COR-L47 (cell line): ENCODE measurements at places on chromosomes 2 and 18.

GRCh38 chr2:167844714-167845530, 402.5 kb downstream of the STK39 start:
- DNase-seq: peak; percentile 75

GRCh38 chr2:142234741-142235140, 103.9 kb upstream of the LRP1B start:
- DNase-seq: peak; percentile 37

DNA sequence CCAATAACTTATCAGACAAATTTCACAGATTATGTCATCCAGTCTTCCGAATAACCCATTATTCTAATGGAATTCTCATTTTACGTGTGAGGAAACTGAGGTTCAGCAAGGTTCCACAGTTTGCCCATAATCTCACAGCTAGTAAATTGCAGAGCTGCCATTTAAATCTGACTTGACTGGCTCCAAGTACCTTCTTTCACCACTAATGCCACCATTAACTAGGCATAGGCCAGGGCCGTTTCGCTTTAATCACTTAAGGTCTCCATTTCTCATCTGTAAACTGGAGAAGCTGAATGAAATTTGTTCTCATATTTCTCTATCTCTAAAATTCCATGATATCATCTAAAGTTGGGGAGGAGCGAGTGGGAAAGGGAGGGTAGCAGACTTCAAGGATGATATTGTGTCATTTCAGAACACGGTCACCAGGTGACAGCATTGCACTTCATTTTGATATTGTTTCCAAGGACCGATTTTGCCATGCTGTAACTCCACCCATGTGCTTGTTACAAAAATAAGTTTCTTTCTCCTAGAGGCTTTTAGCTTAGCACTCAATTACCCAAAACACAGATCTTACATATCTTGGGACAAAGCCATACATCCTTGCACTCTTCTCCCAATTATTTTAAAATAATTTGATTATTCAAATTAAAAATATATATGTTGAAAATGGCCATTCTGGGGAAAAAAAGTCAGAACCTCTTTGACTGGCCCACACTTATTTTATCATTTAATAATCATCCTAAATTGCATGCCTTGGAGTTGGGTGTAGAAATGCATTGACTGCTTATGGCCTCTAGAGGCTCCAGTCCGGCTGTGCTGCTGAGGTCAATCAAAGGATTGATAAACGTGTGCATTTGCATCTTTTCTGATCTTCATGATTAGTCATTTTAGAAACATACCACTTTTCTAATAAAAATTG, 123.8 kb downstream of the AKAIN1 start:
- peak; percentile 72 for DNase-seq

DNA sequence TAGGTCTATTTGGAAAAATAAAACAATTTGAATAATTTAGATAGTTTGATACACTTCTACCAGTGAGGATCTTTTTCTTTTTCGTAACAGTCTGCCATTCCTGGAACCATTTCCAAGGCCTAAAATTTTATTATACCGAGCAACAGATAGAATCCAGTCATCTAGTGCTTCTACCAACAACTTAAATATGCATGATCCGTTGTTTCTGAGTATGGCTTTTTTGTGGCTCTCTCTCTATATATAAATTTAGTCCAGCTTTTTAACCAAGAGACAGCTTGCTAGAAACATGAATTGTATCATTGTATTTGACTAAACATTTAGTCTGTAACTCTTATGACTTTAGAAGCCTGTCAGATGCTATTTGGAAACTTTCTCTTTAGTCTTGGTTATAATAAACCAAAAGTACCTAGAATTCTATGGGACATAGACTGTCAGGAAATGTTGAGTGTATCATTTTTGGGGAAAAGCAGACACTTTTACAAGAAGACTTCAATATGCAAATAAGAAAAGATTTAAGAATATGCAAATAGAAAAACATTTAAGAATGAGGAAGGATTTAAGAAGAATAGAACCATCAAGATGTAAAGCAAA, 161.4 kb downstream of the ZEB2 start:
- no peak for DNase-seq

GRCh38 chr18:67608191-67608590, 91.7 kb upstream of the DSEL start:
- no peak for DNase-seq

DNA sequence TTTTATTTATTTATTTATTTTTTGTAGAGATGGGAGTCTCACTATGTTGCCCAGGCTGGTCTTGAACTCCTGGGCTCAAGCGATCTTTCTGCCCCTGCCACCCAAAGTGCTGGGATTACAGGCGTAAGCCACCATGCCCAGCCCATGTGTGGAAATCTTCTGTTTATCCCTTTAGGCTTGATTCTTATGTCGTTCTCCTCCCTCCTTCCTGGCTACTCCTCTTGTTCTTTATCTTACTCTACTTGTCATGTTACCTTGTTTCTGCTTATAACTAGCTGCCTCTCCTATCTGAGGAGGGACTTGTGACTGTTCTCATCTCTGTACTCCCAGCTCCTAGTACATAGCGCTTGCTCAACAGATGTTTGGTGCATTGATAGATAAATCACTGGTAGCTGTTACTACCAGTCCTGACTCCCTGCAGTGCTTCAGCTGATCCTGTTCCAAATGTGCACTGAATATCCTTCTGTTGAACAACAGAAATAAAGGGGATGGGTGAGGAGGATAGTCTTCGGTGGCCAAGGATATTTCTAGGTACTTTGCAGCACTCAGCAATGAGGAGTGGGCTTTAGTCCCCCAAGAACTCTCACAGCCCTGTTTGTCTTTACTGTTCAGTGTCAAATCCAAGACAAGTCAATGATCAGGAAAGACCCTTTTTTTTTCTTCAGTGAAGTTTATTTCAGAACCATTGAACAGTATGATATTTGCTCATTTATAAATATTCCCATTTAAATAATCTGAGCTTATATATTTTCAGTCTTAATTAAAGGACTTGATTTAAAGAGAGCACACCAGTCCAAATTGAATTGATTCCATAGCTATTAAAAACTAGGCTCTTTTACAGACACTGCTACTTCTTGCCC, 7.2 kb downstream of the IL1B start:
- no peak for DNase-seq

GRCh38 chr2:145186303-145186702, 666.4 kb upstream of the ZEB2 start:
- no peak for DNase-seq

GRCh38 chr2:160513120-160513519, 19.5 kb upstream of the RBMS1 start:
- DNase-seq: no peak

DNA sequence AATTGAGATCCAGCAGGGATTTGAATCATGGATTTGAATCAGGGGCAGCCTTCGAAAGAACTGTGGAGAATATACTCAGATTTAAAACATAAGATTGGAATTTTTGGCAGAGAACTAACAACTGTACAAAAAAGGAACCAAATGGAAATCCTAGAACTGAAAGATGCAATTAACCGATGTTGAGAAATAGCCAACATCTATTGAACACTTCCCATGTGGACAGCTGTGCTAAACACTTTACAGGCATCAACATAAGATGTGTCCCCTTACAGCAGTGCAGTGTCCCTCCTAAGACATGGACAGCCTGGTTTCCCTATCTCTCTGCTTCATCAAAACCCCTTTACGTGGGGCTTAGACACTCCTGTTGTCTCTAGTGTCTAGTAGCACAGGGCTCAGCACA, 3.7 kb upstream of the IL1RN start:
- no peak for DNase-seq

GRCh38 chr18:23835091-23835490, 145.8 kb downstream of the LAMA3 start:
- DNase-seq: no peak

GRCh38 chr2:171318463-171318934, 115.3 kb downstream of the METTL8 start:
- no peak for DNase-seq

DNA sequence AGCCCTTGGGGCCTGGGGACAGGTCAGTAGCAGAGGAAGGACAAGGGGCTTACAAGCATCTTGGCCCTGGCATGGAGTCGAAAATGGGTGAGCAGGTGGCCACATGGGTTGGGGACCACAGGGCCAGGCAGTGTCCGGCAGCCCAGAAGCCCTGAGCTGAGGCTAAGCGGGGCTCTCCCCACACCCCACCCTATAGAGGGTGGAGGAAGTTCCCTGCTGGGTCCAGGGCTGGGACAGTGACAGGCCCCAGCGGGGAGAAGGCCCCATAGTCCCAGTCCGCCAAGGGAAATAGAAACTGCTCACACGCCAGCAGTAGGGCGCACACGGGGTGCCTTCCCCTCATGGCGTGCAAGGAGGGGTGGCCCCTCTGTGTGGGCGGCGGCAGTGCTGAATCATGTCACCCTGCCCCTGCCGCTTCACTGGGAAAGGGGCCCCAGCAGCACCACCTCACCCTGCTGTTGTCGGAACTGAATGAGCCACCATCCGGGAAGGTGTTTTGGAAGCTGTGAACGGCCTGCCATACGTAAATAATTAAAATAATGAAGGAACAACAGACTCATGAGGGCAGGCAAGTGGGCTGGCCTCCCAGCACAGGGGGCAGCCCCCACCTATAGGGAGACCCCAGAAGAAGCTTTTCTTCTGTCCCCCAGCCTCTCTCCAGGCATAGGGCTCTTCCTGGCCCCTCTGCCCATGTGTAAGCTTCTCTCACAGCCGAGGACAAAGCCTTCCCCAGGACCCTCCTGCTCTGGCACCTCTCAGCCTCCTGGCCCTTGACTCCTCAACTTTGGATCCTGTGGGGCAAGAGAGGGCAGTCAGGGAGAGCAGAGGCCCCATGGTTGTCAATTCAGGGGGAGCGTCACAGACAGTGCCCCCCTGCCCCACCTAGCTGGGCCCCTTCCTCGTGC, 12.7 kb upstream of the DUSP2 start:
- no peak for DNase-seq

- DNase-seq: no peak
These were observed 39.5 kb upstream of the LBH start for GRCh38 chr2:30191819-30192271.

DNA sequence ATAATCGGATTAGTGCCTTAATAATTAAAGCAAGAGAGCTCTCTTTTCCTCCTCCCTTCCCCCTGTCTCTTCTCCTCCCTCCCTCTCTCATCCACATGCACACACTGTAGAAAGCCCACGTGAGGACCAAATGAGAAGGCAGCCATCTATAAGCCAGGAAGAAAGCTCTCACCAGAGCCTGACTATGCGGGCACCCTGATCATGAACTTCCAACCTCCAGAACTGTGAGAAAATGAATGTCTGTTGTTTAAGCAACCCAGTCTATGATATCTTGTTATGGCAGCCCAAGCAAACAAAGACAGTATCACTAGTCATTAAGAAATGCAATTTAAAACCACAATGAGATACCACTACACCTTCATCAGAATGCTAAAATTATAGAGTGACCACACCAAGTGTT, 220.3 kb downstream of the EN1 start:
- no peak for DNase-seq

GRCh38 chr2:144084114-144084661, 435.7 kb downstream of the ZEB2 start:
- DNase-seq: no peak

DNA sequence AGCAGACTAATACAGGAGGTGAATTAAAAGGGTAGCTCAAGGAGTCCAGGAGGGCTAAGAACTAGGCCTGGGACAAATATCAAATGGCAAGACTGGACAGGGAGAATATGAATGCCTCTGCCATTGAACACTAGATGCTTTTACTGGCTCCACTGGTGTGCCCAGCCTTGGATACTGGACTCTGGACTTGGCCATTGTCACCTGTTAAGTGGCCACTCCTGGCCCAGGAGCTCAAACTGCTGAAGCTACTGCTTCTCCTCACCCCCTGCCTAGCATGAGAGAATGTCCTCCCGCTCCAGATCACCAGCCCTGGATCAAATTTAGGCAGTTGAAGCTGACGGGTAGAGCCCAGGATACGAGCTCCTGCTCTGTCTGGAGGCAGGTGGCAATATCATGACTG, 170.8 kb downstream of the DDX1 start:
- no peak for DNase-seq

GRCh38 chr2:154616659-154617058, 81.8 kb upstream of the KCNJ3 start:
- no peak for DNase-seq

GRCh38 chr2:196745711-196746110, 53.8 kb downstream of the GTF3C3 start:
- DNase-seq: no peak

GRCh38 chr2:95343429-95344214, 46.5 kb downstream of the KCNIP3 start:
- no peak for DNase-seq

GRCh38 chr2:112242384-112242783, 12.5 kb downstream of the ZC3H8 start:
- no peak for DNase-seq

- no peak for DNase-seq
These were observed 469.7 kb downstream of the CDH2 start for GRCh38 chr18:27707201-27707600.

DNA sequence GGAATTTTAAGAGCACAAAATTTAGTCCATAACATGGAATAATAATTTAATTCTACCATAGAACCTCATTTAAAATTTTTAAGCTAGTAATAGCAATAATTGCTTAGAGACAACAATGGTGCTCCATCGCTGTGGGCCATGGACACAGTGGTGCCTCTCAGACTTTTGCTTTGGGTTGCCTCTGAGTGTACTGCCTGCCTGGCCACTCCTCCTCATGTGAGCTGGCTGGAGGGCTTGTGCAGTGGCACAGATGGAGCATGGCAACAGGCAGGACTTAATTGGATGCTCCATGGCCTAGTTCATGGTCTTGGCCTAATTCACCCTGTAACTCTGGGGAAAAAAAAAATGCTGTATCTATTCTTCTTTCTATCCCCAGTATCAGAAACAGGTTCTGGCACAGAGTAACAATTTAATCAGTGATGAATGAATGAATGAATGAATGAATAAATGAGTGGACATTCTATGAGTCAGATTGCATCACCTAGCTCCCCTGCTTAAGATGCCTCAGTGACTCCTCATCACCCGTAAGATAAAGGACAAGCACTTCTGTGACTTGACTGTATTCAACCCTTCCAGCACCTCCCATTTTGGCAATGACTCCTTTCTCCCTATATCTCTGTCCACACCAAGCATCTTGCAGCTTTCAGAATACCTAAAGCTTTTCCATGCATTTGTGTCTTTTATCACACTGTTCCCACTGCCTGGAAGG, 211.8 kb upstream of the SLC14A2 start:
- DNase-seq: no peak

GRCh38 chr2:221318376-221319130, 253.6 kb downstream of the EPHA4 start:
- no peak for DNase-seq

- no peak for DNase-seq
These were observed 7.6 kb downstream of the TTC39C start for GRCh38 chr18:24022161-24022560.

- no peak for DNase-seq
These were observed 7.1 kb upstream of the IL1R2 start for GRCh38 chr2:101984656-101985055.

- no peak for DNase-seq
These were observed 17.7 kb upstream of the SLC39A10 start for GRCh38 chr2:195639238-195639858.

GRCh38 chr2:31109633-31110192, 28.5 kb downstream of the GALNT14 start:
- DNase-seq: no peak
